ENCODE measurements at places on chromosomes 11 and 22.

- no peak for DNase-seq
Measured at GRCh38 chr11:130409594-130410388, 18.6 kb downstream of the ADAMTS8 start.

GRCh38 chr11:101707477-101707876, 123.7 kb upstream of the TRPC6 start:
- no peak for DNase-seq

DNA sequence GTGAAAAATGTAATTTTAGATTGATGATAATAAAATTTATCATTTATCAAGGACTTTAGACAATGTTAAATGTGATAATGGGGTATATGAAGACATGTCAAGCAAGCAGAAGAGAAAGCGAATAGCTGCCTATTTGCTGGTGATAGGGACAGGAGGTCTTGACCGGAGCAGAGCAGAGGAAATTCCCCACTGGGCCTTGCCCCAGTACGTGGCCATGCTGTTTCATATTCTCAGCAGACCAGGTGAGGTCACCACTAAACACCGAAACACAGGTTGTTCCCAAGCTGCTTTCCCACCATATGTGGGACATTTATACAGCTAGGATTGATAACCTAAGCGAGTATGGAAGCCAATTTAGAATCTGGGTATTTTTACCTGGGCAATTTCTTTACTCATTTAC, 1629.6 kb downstream of the FAM181B start:
- DNase-seq: no peak

DNA sequence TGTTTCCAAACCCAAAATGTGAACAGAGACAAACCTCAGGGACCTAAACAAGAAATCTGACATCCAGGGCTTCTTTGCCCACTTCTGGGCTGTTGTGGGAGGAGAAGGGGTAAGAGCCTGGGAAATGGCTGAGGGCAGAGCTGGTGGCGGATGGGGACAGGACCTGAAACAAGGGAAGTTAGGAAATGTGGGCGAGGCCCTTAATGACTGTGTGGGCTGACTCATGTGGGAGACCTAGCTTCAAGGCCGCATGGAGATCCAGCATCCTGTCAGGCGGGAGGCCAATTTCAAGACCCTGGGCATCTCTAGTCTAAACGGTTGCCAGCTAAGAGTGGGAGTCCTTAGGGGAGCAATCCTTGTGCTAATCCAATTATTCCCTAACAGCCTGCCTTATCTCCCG, 2.1 kb upstream of the OAF start:
- DNase-seq: no peak

- peak; percentile 80 for DNase-seq
Measured at GRCh38 chr22:19291580-19292457, at the start of gene CLTCL1. TSS of gene CLTCL1 (minus strand) at chr22:19291719. CDS start at chr22:19291641, 78 bp downstream.

DNA sequence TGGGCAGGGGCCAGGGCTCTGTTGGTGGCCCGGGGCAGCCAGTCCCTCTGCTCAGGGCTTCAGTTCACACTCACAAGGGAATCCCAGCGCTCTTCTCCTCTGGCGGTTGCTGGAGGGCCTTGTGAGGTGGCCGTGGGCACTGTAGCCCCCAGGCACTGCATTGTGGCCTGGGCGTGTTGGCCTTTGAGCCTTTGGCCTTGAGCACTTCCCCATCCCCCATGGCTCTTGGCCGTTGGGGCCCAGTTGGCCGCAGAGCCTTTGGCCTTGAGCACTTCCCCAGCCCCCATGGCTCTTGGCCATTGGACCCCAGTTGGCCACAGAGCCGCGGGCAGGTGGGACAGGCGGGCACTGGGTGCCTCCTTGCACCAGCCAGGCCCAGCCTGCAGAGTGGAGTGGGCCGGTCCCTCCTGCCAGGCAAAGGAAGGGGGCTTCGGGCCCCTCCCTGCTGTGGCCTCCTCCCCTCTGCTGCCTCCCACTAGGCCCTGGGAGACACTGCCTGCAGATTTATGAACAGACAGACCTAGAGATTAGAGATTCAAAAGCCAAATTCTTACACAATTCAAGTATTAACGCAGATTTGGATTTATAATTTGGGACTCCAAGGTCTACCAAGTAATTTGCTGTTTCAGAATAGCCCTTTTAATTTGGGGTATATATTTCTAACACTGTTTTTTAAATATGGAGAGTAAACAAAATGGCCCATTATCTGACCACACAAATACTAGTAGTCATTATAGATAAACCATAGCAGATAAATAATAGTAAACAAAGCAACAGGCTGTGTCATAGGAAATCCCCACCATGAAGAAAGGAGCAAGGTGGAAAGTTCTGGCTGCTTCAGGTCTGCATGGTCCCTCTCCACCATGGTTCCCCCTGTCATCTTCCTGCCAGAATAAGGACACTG, 18.2 kb upstream of the TXNRD2 start:
- DNase-seq: no peak

GRCh38 chr11:12963051-12963450, 46.1 kb upstream of the RASSF10 start:
- DNase-seq: no peak

DNA sequence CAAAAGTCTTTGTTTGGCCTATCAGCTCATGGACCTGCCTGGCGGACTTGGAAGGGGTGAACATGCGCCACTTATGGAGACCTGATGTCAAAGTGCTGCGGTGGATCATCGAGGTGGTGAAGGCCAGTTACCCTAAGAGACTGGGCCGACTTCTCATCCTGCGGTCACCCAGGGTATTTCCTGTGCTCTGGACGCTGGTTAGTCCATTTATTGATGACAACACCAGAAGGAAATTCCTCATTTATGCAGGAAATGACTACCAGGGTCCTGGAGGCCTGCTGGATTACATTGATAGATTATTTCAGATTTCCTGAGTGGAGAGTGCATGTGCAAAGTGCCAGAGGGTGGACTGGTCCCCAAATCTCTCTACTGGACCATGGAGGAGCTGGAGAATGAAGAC, 17.9 kb downstream of the ALKBH3 start:
- no peak for DNase-seq

DNA sequence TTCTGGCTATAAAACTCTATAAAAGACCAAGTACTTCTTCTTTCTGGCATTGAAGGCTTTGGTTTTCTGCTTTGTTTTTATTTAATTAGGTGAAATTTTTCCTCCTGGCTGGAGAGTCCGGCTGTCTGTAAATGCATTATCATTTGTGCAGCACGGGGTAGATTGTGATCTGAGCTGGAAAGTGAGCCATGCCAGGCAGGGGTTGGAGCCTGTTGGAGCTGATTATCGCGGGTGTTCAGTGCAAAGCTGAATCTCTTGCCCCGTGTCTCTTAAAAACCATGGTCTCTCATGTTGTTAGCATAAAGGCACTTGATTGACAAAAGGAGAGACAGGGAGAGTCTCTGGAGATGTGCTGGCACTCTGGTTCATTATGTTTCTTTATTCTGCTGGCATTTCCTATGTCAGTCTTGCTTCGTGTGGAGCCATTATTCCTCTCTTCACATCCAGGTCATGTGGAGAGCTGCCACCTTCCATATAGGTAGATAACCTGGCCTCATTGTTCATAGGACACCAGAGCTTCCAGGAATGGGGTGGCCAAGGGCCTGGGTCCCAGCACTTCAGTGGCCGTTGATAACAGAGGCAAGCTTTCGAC, 75.2 kb downstream of the LDLRAD3 start:
- DNase-seq: no peak

DNA sequence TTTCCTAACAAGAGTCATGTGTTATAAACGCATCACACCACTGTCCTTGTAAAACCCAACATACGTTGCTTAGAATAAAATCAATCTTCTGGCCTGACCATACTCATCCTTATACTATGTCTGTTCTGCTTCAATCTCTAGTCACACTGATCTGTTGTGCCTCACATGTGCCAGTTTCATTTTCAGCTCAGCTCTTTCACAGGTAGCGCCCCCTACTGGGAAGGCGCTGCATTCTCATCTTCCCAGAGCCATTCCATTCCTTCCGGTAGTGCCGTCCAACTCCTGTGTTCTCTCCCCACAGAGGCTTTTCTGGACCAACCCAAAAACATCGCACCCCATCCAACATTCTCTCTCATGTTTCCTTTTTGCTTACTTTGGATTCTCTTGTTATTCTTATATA, 22.2 kb downstream of the CASP5 start:
- DNase-seq: peak; percentile 59

DNA sequence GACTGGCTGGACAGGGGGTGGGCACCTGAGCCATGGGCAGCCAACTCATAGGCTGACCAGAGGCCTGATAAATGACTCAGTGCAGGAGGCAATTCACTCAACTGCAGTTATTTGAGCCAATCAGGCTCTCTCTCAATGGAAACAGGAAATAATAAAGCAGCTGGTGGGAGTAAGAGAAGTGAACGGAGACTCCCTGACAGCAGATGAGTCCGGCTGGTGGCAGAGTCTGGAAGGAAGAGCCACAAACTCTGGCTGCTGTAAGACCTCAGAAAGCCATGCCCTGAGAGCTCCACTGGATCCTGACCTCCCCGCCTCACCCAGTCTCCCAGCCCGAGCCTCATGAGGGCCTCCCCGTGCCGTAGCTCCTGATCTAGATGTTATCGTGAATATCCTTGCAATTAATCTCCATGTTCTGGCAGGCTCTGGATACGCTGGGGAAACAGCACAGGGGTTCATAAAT, 69.8 kb downstream of the TRIM29 start:
- no peak for DNase-seq

GRCh38 chr11:109208121-109208520, 213.9 kb upstream of the C11orf87 start:
- DNase-seq: no peak

GRCh38 chr11:58276151-58276550, 8.1 kb upstream of the OR10W1 start:
- DNase-seq: no peak

- no peak for DNase-seq
Measured at GRCh38 chr11:45743556-45744468, 61.1 kb upstream of the SLC35C1 start.

DNA sequence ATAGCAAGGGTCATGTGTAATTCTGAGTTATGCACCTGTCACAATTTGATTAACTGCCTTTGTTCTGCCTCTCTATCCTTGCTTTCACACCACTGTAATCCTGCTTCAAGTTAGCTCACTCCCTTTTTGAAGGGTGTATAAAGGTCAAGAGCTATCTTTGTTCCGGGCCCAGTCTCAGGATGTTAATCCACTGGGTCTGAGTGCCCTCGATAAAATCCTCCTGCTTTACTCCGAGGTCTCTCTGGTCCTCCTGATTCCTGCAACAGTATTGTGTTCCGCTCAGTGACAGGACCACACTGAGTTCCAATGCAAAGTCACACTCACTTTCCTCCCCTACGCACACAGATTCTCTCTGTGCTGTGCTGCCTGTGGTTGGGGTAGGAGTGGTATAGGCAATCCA, 186.5 kb downstream of the DYNC2H1 start:
- no peak for DNase-seq

GRCh38 chr11:131533998-131534397, 163.6 kb downstream of the NTM start:
- no peak for DNase-seq

- DNase-seq: peak; percentile 66
Measured at GRCh38 chr11:74749127-74749964, 697 bp downstream of the RNF169 start.

DNA sequence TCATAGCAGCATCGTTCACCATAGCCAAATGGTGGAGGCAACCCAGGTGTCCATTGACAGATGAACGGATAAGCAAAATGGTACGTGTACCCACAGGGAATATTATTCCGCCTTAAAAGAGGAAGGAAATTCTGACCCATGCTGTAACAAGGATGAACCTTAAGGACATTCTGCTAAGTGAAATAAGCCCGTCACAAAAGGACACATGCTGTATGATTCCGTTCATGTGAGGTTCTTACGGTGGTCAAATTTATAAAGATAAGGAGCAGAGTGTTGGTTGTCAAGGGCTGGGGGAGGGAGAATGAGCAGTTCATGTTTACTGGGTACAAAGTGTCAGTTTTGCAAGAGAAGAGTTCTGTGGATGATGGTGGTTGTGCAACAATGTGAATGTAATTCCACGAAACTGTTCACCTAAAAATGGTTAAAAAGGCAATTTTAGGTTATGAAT, 26.3 kb downstream of the APOL1 start:
- DNase-seq: no peak

DNA sequence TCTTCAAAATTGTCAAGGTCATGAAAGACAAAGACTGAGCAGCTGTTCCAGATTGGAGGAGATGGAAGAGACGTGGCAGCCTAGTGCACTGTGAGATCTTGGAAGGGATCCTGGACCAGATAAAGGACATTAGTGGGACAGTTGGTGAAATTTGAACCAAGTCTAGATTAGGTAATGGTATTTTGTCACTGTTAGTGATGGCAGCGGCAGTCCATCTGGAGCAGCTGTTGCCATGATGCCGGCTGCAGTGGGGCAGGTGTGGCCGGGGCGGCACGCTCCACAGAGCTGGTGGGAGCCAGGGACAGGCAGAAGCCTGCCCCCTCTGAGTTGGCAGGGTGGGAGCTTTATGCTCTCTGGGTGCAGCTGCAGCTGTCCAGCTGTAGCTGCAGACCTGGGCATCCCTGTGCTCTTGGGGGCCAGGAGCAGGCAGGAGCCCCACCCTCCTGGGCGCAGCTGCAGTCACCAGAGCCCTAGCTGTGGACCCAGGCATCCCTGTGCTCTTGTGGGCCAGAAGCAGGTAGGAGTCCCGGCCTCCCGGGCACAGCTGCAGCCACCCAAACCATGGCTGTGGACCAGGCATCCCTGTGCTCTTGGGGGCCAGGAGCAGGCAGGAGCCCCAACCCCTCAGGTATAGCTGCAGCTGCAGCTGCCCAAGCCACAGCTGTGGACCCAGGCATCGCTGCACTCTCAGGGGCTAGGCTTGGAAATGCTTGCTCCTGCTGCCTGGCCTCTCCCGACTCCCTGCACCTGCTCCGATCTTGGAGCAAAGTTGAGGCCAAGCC, 20.7 kb downstream of the DIXDC1 start:
- no peak for DNase-seq

DNA sequence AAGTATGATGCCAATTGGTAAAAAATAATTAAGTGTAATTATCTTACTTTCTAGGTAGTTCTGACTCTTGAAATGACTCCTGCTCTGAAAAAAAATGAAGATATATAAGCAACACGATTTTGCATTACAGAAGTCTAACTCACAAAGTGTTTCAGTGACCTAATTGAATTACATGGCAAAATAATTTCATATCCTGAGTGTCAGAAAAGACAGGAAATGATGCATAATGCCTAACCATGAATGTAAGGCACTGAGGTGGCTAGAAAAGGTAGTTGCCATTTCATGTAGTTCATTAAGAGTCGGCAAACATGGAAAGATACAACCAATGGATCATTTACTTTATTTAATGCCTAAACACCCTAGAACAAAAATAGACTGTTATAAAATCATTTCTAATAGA, 113.5 kb downstream of the GUCY1A2 start:
- DNase-seq: no peak

GRCh38 chr11:123194337-123195187, 486 bp downstream of the CLMP start:
- DNase-seq: no peak

DNA sequence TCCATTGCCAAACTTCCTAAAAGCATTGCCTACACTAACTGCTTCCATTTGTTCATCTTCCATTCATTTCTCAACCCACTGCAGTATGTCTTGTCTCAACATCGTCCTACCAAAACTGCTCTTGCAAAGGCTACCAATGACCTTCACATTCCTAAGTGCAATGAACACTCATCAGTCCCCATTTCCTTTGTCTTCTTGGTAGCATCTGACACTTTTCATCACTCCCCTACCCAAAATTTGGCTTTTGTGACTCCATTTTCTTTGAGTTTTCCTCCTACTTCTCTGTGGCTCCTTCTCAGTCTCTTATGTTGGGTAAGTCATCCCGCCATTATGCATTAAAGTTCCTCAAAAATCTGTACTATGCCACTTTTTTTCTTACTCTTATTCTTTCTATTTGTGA, 135.4 kb downstream of the CCDC81 start:
- DNase-seq: no peak

- no peak for DNase-seq
Measured at GRCh38 chr22:49998718-49999062, 13.9 kb downstream of the IL17REL start.

- no peak for DNase-seq
Measured at GRCh38 chr11:75526192-75526541, 426 bp upstream of the GDPD5 start.
